ENCODE measurements at places on chromosomes 5 and 9.

DNA sequence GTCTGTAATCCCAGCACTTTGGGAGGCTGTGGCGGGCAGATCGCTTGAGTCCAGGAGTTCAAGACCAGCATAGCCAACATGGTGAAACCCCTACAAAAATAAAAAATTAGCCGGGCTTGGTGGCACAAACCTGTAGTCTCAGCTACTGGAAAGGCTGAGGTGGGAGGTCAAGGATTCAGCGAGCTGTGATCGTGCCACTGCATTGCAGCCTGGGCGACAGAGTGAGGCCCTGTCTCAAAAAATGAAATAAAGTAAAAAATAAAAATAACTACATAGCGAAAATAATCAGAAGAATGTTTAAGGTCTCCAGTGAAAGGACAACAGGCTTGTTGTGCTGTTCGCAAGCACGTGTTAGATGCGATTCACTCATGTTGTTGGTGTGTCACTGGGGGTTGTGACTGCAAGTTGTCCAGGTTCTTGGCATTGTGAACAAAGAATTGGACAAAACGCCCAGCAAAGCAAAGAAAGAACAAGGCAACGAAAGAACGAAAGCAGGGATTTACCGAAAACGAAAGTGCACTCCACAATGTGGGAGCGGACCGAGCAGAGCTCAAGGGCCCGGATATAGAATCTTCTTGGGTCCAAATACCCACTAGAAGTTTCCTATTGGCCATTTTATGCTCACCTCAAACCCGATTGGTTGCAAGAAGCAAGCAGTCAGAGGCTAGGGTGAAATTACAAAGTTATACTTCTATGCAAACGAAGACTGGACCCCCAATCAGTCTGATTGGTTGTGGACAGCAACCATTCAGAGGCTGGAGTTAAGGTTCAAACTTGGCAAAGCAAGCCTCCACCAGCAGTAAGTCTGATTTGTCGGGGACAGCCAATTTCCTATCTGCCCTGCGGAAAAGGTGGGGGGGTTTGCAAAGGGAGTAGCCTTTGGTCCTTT, 844 bp upstream of the MCCC2 start:
- peak; percentile 15 for DNase-seq

GRCh38 chr5:159545156-159545555, 214.9 kb upstream of the IL12B start:
- DNase-seq = peak; percentile 13

DNA sequence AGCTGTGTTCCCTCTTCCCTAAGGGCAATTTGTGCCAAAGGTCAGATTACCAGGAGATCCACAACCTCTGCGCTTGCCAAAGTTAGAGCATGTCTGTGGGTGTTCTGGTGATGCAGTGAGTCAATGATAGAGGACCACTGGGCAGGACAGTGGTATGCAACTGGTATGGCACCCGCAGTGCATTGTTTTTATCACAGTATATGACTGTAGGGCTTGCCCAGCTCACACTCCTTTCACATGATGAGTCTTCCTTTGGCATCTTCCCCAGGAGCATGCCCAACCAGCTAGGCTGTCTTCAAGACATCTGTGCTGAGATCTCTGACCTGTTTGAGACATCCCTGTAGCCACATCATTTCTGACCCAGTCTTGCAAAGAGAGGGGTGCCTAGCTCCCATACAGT, 1650.0 kb upstream of the CDH6 start:
- DNase-seq = no peak

GRCh38 chr5:59893429-59894227, at the start of gene PDE4D:
TSS of gene PDE4D (minus strand) at chr5:59893726.
- peak; percentile 64 for DNase-seq

DNA sequence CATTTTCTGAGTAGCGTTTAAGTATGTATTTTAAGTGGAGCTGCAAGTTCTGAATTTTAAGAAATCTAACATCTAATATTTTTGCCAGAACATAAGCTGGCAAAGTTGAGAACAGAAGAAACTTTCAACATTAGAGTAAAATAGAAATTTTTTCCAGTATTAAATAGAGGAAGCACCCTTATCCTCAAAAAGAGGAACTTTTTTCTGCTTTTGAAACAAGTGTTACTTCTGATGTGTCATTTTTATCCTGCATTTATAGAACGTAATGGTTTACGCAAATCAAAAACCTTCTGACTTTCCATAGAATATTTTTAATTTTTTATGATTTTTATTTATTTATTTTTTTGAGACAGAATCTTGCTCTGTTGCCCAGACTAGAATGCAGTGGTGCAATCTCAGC, 21.8 kb downstream of the ZBED3 start:
- DNase-seq = peak; percentile 72

DNA sequence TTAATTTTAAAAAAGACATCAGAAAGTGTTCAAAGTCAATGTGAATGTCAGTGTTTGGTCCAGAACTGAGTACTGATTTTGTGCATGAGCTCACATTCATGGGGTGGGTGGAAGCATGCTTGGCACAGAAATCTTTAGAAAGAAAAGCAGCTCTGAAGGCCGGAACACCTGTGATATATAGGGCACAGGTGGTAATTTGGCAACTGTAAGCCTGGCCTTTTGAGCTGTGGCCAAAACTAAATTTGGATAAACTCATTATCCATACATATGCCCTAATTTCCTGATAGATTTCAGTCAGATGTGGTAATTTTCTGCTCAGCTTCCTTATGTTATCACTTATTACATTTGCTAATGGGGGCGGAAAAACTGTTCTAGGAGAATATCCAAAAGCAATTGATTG, 211.4 kb downstream of the HCN1 start:
- DNase-seq = no peak

DNA sequence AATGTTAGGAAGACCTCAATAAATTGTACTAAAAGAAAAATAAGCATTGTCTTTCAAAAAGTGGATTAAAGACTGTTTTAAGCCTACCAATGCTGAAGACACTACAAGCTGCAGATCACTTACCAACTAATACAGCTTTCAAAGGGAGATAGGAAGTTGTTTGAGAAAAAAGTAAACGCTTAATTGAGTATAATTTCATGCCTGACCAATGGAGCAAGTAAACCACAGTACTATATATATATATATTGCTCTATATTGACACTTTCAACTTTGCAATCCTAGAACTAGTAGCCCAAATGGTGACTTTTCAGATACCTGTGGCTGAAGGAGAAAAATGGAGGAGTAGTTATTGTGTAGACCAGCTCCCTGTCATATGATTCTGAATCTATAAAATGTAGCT, 85.7 kb downstream of the FREM1 start:
- DNase-seq = no peak

DNA sequence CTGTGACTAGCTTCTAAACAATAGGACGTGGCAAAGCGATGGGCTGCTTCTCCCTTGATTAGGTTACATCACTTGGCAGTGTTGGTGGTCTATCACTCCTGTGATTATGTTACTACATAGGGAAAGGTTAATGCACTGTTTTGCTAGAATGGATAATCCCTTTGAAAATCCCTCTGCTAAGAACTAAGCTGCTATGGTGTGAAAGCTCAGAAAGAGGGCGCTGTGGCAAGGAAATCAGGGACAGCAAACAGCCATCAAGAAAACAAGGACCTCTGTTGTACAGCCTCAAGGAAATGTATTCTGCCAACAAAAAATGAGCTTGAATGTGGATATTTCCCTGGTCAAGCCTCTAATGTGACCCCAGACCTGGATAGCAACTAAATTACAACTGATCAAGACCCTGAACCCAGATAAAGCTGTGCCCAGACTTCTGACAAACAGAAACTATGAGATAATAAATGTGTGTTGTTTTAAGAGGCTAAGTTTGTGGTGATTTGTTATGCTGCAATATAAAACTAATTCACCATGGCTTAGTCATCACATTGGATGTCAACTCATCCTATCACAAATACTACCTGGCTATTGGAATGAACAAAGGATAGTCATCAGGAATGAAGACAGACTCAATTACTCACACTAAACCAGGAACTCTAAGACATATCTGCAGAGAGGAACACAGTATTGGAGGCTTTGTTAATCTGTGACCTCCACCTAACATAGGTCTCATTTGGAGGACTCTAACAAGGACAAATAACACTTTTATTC, 1215.9 kb downstream of the EFNA5 start:
- peak; percentile 1 for DNase-seq

GRCh38 chr5:134594336-134594735, 38.3 kb downstream of the SAR1B start:
- no peak for DNase-seq

DNA sequence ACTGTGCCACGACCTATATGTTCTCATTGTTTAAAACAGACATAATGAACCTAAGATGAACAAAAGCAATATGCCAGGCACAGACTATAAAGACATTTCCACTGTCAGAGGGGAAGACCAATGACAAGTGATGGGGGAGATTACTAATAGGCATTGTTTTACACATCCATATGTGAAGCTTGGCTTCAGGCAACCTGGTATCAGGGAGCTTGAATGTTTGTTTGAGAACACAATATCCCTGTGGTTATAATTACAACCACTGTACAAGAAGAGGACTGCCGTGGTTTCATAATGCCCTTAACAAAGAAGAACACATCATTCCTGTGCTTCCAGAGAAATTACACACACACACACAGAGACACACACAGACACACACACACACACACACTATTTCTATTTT, 385.7 kb downstream of the BNC2 start:
- DNase-seq = no peak

GRCh38 chr9:112031400-112031799, 134.8 kb downstream of the UGCG start:
- peak; percentile 31 for DNase-seq

GRCh38 chr9:133488686-133489252, 9.9 kb upstream of the SLC2A6 start:
- DNase-seq = no peak

DNA sequence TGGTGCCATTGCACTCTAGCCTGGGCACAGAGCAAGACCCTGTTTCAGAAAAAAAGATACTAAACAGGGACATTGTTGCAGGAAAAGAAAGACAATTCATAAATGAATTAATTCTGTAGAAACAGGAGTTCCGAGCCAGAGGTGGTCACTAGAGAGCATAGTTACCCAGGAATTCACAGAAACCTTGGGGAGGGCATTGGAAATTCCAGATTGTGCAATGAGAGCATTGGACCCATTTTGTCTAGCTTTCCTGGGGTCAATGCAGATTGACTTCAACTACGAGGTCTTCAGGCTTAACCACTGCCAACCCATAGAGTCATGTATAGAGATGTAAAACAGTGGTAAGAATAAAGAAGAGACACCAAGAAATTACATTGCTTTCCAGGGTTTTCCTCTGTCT, 63.1 kb downstream of the ABHD17B start:
- DNase-seq = no peak

- no peak for DNase-seq
These were observed 2232.8 kb upstream of the WWC1 start for GRCh38 chr5:166058660-166059059.

DNA sequence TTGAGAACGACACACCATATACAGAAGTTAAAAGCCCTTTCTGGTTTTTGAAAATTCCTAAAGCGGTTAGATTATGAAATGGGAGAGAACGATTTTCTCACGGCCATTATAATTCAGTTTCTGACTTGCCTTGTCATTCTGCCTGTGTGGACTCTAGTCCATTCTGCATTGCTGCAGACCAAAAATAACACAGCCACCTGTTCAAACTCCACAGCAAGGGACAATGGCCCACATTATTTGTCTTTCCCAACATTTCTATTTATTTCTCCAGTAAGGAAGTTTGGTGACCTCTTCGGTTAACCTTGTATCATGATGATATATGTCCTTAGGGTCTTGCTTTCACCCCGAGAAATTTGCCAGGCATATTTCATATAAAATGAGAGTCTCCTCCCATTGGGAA, 497.7 kb downstream of the BRINP1 start:
- DNase-seq = no peak

DNA sequence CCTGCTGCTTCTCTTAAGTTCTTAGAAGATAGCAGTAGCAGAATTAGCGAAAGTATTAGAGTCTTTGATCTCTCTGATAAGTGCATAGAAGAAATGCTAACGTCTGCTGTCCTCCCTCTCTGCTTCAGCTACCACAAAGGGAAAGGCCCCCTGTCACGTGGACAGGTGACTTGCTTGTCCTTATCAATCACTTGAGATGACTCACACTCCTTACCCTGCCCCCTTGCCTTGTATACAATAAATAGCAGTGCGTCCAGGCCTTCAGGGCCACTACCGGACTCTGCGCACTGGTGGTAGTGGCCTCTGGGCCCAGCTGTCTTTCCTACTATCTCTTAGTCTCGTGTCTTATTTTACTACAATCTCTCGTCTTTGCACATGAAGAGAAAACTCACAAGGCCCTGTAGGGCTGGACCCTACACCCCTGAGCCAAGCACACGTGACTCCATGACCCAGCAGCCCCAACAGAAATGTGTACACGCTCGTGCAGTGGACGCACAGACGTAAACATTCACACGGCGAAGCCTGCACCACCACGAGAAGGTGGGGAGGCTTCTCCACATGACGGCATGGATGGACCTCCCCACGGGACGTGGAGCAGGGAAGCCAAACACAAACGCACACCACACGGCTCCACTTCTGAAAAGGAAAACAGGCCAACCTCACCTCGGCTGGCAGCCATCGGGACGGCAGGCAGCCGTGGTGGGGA, 38.3 kb downstream of the PNPLA7 start:
- no peak for DNase-seq

GRCh38 chr5:134533115-134533815, 7.8 kb downstream of the JADE2 start:
- no peak for DNase-seq

GRCh38 chr9:2208991-2209390, 193.8 kb downstream of the SMARCA2 start:
- peak; percentile 31 for DNase-seq

DNA sequence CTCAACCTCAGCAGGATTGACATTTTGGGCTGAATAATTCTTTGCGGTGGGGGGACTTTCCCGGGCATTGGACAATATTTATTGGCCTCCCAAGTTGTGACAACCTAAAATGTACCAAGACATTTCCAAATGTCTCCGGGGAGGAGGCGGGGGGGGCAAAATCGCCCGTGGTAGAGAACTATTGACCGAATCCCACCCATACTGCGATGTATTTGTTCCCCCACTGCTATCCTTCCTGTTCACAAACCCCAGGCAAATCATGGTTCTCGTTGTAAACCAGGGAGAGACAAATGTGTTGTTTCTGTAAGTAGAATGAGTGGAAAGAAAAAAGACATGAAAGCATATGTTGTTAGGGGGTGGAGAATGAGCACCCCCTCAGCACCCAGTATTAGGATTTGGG, 141.9 kb downstream of the PSAT1 start:
- no peak for DNase-seq

GRCh38 chr5:148823871-148824270, 2.5 kb upstream of the ADRB2 start:
- peak; percentile 53 for DNase-seq

DNA sequence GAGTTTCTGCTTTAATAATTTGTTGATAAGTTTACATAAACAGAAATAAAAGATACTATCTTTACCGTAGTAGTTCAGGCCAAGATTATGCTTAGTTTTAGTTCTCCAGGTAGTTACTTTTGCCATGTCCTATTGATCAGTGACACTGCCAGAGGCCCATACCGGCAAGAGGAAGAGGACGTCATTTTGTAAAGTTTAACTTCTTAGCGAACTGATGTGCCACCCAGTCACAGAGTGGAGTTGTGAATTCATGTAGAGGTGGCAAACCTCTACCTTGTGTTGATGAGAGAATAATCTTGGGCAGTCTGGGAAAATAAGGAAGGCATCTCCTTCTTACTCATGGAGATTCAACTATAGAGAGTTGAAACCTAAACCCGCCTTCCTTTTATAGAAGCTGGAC, 21.8 kb downstream of the RGMB start:
- DNase-seq = no peak

- no peak for DNase-seq
These were observed 100.6 kb downstream of the CETN3 start for GRCh38 chr5:90308787-90309585.
